IPS DF 6.9 (cell line): ENCODE measurements at places on chromosomes 16 and 17.

DNA sequence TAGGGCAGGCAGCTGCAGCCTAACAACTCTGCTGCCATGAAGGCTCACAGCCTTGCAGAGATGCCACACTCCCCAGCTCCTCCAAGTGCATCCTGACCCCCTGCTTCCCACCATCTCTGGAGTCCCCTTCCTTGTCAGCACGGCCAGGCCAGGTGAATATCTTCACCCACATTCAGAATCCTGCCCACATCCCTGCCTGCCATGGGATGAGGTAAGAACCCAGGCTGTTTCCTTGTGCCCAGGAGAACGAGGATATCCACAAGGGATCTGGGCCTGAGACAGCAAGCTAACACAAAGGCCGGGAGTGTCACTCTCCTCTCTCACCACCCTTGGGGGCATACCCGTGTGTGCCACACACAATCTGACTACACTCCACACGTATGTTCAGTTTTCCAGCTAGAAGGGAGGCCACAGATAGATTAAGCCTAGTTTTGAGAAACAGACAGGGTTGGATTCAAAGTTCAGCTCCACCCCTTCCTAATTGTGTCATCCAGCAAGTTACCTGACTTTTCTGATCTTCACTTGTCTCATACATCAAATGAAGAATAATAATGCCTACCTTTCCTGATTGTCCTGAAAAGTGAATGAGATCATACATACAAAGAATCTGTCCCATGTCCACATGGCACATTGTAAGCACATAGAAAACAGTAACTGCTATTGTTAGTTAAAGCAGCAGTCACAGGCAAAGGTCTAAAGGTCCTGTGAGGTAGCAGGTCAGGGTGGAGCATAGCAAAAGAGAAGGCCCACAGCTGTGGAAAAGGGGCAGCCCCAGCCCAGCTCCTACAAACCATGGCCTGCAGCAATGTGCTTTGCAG is 17.4 kb upstream of the SUPT4H1 start:
- DNase-seq, result no peak

- no peak for DNase-seq
Measured at GRCh38 chr17:18182110-18182977, 1.3 kb upstream of the ALKBH5 start.

DNA sequence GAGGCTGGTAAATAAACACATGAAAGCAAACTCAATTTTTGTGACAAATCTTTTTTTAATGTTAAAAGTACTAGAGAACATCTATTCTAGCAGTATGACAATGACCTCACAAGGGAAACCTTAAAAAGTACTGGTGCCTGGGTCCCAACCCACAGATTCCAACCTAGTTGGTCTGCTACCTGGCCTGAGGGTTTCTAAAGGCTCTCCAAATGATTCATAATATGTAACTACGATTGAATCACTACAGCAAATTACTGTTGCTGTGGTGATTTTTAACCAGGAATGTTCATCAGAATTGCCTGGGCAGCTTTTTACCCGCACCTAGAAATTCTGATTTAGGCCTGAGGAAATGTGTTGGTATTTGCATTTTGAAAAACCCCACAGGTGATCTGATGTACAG is 26.1 kb downstream of the CDR2 start:
- no peak for DNase-seq

DNA sequence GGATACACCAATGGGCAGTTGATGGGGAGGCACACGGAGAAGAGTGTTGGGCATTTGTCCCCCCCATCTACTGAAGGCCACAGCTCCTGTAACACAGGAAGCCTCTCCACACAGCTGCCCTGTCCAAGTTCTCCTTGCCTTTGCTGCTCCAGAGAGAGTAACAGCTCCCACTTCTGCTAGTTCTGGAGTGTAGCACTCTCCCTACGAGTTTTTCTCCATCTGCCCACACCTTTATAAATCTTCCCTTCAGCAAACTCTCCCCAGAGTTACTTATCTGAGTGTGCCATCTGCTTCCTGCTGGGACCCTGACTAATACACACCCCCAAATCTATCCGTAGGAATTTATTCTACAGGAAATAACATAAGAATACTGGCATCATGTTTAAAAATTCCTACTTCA is 42.6 kb upstream of the ERN1 start:
- no peak for DNase-seq

DNA sequence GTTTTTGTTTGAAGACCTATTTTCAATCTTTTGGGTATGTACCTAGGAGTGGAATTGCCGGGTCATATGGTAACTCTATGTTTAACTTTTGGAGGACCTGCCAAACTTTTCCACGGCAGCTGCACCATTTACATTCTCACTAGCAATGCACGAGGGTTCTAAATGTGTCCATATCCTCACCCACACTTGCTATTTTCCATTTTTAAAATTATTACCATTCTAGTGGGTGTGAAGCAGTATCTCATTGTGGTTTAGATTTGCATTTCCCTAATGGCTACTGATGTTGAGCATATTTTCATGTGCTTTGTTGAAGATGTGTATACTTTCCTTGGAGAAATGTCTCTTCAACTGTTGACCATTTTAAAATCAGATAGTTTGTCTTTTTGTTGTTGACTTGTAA is 60.3 kb upstream of the HAPSTR1 start:
- no peak for DNase-seq

- DNase-seq, result no peak
Measured at GRCh38 chr17:70891306-70891705, 722.0 kb downstream of the KCNJ2 start.

- no peak for DNase-seq
Measured at GRCh38 chr17:50697663-50698272, 9.9 kb downstream of the ANKRD40 start.

DNA sequence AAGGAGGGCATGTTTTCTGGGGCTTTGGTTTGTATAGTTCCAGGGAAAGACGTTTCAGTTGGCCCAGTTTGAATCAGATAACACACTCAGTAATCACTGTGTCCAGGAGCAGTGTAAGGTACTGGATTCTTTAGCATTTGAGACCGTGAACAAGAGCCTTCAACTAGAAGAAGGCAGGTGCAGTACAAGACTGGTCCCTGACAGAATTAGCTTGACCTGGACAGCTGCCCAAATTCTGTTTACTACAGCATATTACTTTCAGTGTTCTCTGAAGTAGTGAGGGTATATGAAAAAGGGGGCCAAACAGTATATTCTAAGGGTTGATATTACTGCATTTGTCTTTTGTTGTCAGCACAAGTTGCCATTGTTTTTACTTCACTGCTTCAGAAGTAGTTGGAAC is 81.3 kb downstream of the COX10 start:
- no peak for DNase-seq

- no peak for DNase-seq
Measured at GRCh38 chr17:50350733-50351132, 4.8 kb downstream of the XYLT2 start.

DNA sequence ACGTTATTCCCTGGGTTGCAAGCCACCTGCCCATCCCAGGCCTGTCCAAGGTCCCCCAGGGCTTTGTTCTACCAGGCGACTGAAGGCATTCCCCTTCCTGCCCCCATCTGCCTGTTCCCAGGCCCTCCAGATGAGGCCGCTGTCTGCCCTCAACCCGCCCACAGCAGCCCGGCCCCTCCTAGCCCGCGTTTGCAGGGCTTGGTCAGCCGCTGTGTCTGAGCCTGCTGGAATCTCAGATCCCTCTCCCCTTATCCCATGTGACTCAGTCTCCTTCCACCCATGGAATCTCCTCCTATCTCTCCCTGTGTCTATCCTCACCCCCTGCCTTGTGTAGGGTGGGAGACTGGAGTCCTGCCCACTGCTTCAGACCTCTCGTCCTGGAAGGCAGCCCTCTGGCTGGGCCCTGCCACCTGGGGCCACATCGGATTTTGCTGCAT is 186.0 kb upstream of the TNRC6C start:
- peak; percentile 70 for DNase-seq

DNA sequence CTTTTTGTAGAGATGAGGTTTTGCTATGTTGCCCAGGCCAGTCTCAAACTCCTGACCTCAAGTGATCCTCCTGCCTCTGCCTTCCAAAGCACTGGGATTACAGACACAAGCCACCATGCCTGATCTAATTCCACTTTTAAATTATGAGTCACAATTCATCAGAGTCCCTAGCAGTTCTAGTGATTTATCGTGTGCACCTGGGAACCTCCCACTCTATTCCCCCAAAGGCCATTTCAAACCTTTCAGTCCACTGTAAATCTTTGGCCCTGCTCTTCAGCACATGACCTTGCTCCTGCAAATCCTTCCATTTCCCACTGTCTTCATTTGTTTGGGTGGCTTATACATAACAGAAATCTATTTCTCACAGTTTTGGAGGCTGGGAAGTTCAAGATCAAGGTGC is 73.0 kb downstream of the HS3ST2 start:
- no peak for DNase-seq

- DNase-seq, result no peak
Measured at GRCh38 chr16:10994571-10994970, 50.2 kb downstream of the CLEC16A start.

DNA sequence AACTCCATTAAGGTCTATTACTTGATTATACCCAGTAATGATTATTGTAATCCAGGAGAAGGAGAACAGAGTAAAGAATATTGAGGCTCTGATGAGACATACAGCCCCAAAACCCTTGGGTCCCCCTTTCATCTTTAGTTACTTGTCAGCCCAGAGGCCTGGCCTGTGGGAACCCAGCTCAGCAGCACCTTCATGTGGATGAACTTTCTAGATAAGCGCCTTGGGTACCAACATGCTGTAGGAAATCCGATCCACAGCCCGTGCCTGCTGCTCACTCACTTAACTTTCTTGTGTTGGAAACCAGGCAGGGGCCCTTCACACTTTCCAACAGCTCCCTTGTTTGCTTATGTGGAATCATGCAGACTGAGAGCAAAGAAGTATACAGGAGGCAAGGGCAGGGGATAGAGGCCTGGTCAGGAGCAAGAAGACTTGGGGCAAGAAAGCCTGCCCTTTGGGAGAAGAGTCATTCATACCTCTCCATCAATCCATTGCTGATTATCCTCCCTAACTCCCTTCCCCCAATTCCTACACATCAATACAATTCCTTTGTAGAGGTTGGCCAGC is 64.0 kb upstream of the SOX9 start:
- no peak for DNase-seq

- DNase-seq, result no peak
Measured at GRCh38 chr16:55476625-55477533, 2.1 kb upstream of the MMP2 start.

DNA sequence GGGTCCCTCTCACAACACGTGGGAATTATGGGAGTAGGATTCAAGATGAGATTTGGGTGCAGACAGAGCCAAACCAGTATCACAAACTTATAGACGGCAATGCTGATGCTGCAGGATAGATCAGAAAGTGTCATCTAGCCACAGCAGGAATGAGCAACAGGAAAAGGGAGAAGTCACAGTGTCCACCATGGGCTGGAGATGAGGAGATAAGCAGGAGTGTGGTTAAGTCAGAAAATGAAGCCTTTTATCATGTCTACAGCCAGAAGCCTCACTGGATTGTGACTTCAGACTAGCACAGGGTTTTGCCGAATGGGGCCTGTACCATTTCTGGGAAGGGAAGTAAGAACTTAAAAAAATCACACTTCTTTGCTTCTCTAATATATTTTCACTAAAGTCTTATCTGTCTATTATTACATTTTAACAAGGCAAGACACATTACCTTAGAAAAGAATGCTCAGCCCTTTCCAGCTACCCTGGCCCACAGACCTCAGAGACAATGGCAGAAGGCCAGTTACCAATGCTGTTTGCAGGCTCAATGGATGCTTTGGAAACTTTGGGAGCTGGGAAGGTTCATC is 490.2 kb upstream of the SALL1 start:
- DNase-seq, result no peak

GRCh38 chr16:85574672-85575475 is 38.2 kb upstream of the GSE1 start:
- no peak for DNase-seq

- no peak for DNase-seq
Measured at GRCh38 chr16:11340710-11341109, 4.5 kb upstream of the RMI2 start.

- DNase-seq, result no peak
Measured at GRCh38 chr17:21300601-21301571, 16.4 kb downstream of the MAP2K3 start.

- no peak for DNase-seq
Measured at GRCh38 chr16:61131447-61131846, 904.8 kb downstream of the CDH8 start.

DNA sequence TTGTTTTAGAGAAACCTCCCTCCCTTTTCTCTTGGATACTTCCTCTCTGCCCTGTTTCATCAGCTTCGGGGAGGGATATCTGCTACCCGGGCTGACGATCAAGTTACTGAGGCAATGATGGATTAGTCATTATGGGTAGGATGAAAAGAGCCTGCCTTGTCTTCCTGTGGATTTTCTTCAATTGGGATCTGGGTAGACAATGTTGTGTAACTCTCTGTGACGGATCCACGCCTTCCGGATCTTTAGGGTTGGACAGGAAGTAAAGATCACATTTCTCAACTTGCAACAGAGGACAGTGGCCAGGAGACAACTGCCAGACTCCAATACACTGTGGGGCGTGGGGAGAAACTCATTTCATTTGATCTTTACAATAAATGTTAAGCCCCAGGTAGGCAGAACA is 11.3 kb upstream of the CHST6 start:
- DNase-seq, result no peak

GRCh38 chr17:77890771-77891170 is 67.7 kb upstream of the TNRC6C start:
- DNase-seq, result no peak

DNA sequence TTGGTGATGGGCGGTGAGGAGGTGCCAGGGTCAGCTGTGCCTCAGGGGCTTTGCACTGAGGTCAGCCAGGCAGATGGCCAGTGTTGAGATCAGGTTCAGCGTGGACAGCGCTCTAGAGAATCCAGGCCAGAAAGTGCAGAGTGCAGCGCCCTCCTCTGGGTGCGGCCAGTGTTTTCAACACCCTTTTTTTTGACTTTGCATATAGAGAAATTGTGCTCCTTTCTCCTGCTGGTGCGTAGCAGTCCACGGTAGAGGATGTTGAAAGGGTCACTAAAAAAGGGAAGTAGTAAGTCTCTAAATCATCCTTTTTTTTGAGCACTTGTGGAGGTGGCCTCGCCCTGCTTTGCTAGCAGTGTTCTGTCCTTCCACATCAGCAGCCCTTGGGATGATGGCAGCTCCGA is 53.9 kb downstream of the BANP start:
- DNase-seq, result no peak
